ENCODE measurements at places on chromosomes 12 and 14. TPM values are rescaled to one million over a fixed set of nuclear protein-coding genes. Genes with fewer than 3 reads are reported as not detected.

- H3K4me1 ChIP-seq: peaks cover 19% of the 10 kb centered on the region
- peaks cover 13% of the 10 kb centered on the region for H3K27me3 ChIP-seq
- DNase-seq: no peak
- H3K36me3 ChIP-seq: no peaks in the 10 kb centered on the region
Observed at GRCh38 chr12:116714175-116714574, 23.7 kb downstream of the SPRING1 start.

DNA sequence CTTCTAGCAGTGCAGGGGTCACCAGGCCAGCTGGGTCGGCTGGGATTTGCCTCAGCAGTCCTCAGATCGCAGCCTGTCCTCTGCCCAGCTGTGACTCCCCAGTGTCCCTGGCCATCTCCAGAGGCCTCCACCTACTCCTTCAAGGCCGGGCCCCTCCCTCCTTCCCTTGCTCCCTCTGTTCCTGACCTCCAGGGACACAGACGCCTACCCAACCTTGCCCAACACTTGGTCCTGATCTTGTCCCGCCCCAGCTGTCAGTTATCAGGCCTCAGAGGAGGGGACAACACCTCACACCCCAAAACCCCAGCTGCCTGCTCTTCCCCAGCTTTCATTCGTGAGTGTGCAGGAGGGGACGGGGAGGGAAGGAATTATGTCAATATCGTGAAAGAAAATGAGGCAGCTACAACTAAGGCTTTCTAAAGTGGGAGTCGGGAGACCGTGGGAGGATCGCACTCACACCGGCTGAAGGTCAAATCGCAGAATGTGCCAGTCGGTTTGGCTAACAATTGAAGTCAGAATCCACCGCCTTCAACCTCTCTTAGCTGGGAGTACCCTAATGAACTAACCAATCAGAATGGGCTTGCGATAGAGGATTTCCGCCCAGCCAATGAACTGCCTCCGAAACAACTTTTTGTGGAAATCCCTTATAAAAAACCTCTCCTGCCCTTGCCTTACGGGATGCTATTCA, 9.4 kb upstream of the PLBD2 start:
- no peak overlapping the region for H3K27ac ChIP-seq
- H3K4me3 ChIP-seq: no peak overlapping the region
- no peaks in the 10 kb centered on the region for H3K36me3 ChIP-seq

Gene RIMBP2
- total RNA-seq: 0.84 TPM

DNA sequence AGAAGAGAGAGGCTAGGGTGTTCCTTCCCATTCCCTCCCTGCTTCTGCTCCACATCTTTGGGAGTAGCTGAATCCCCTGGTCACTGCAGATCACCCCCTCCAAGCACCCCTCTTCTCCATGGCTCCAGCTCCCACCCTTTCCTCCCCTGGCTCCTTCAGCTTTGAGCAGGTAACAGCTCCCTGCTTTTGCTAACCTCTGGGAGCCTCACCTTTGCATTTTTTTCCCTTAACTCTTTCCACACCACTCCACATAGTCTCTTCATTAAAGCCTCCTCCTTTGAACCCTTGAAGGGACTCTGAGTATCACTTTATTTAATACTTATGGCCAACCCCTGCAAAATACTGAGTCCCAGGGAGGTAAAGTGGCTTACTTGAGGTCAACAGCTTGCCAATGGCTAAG, 25.7 kb upstream of the SERPINA6 start:
- H3K27ac ChIP-seq: no peak overlapping the region
- H3K27me3 ChIP-seq: no peaks in the 10 kb centered on the region
- H3K4me3 ChIP-seq: no peak overlapping the region
- DNase-seq: no peak
- no peaks in the 10 kb centered on the region for H3K4me1 ChIP-seq

DNA sequence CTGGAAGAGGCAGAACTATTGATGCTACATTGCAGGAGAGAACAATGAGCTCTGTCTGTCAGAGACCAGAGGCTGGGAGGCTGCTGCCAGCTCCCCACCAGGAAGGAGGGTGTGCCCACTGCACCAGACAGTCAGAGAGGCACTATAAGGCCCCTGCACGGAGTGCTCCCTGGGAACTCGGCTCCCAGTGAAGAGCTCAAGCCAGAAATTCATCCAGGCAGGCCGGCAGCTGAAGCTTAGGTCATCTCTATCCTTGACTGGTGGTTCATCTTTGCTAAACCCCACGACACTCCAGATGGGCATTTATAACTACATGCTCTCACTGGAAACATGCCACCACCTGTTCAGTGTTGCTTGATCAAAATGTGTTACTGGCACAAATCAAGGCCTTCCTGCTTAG, 65.1 kb upstream of the GPATCH2L start:
- no peak for DNase-seq
- no peaks in the 10 kb centered on the region for H3K27me3 ChIP-seq
- peaks cover 48% of the 10 kb centered on the region for H3K4me1 ChIP-seq
- no peak overlapping the region for H3K27ac ChIP-seq
- no peak overlapping the region for H3K4me3 ChIP-seq
- no peaks in the 10 kb centered on the region for H3K36me3 ChIP-seq

Gene PTHLH
- total RNA-seq: not detected
